Stimulated activated CD8-positive, alpha-beta memory T cell treated with anti-CD3 and anti-CD28 coated beads, Interleukin-4, amount 100 ng/mL, for 48 hours (primary cell): ENCODE measurements at places on chromosomes 1 and 21.

DNA sequence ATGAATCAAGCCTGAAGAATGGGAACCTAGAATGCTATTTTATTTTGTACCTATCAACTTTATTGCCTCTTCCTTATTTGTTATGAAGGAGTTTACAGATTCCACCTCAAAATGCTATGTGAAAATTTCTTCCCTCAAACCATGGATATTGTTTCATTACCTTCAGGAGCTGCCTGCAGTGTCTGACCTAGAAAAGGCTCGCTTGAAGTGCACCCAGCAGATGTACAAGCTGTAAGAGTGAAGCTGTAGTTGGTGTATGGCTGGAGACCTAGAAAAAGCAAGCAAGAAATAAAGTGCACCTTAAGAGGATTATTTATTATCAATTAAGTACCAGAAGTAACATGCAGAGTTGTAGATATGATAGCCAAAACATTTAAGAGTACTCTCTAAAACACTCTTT, 199.4 kb downstream of the KCTD3 start:
- DNase-seq = no peak

GRCh38 chr1:200279810-200280411, 129.9 kb downstream of the ZNF281 start:
- peak; percentile 54 for DNase-seq

DNA sequence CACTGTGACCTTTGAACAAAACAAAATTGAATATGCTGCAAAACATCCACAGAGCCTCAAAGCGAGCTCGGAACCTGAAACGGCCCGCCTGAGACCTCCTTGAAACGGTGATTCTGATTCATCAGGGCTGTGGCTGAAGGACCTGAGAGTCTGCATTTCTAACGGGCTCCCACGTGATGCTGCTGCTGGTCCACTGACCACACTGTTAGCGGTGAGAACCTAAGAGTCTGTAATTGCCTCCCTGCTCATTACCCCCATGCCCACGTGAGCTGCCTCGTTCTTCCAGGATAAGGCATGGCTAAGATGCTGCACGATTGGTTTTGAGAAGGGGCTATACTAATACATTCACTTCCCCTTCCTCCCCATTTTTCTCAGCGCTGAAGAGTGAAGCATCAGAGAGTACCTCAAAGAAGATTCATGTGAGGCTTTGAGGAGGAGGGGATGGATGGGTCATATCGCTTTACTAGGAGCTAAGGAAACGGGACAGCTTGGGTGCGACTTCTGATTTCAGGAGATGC, 9.7 kb downstream of the TLR5 start:
- no peak for DNase-seq

GRCh38 chr1:115186711-115187265, 97.5 kb upstream of the TSPAN2 start:
- DNase-seq = no peak

DNA sequence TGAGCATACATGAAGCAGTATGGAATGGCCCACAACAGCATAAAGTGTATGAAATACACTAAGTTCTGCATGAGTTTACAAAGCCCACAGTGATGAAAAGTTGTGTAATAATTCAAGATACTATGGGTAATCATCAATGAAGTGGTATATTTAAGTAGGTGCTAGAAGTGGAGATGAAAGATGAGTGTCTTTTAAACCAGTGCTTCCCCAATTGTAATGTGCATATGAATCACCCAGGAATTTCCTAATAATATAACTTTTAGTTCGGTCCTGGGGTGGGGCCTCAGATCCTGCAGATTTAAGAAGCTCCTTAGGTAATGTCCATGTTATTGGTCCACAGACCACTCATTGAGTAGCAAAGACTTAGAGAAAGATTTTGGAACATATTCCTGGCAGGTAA, 184.9 kb downstream of the DUSP10 start:
- DNase-seq = no peak

DNA sequence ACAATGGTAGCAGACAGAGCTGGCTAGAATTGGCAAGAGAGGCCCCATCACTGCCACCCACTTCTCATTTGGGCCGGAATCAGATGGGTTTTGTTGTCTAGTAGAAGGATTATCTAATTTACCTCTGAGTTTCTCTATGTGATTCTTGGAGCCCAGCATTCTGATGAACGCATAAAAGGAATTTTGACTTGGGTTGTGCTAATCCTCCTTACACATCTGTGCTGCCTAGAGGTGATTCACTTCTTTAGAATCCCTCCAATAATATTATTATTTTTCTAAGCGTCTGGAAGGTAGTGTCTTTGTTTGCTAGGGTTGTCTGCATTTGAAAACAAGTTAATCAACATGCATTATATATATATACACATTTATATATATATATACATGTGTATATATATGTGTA, 118.1 kb downstream of the RUNX1 start:
- DNase-seq = no peak

GRCh38 chr1:240188139-240188538, 96.5 kb downstream of the FMN2 start:
- no peak for DNase-seq

DNA sequence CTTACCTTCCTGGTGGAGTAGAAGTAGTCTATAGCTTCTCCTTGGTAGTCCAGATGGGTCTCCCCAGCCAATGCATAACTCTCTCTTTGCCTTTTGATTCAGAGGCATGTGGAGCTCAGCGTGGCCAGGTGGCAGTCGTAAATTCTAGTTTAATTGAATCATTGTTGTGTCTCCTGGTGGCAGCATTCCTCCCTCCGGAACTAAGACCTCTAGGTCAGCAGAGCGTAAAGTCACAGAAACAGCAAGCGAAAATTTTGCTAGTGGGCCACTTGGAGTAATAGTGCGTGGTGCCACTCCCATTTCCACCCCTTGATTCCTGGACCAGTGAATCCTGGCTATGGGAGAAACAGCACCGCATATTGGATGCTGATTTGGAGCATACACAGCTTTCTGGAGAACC, 3.9 kb upstream of the TMPRSS2 start:
- DNase-seq = no peak

- no peak for DNase-seq
Measured at GRCh38 chr1:112257043-112257835, 138.8 kb upstream of the CTTNBP2NL start.

- no peak for DNase-seq
Measured at GRCh38 chr1:228717081-228717480, 18.2 kb upstream of the RHOU start.

- no peak for DNase-seq
Measured at GRCh38 chr1:214003233-214003632, 15.5 kb downstream of the PROX1 start.

- no peak for DNase-seq
Measured at GRCh38 chr1:54379555-54380289, 26.5 kb downstream of the SSBP3 start.

GRCh38 chr1:24301785-24302175, 17.4 kb upstream of the GRHL3 start:
- no peak for DNase-seq

GRCh38 chr1:169368406-169368769, 393 bp downstream of the BLZF1 start:
- DNase-seq = peak; percentile 41
